SW480 (cell line): ENCODE measurements at places on chromosomes 4 and X.

DNA sequence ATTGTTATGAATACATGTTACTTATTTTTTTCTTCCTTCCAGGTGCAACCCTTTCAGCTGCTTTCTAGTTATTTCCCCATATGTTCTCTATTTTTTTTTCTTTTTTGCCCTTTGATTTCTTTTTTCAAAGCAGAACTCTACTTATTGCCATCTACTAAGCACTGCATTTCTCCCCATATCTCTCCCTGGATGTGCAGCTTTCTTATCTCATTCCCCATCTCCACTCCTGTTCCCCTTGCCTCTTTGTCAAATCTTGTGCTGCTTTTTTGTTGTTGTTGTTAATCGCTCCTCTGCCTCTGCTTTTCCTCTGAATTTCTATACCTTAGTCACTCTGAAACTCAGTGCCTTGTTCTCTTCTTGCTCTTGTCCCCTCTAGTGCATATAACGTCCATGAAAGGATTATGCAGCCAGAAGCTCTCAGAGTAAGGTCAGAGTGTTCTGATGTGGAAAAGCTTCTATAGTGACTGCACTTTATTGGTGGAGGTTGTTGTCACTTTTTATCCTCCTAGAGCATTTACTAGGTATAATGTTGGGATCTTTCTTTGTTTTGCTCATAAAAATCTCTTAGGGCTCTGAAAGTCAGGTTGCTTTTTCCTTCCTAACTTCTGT lies 51.1 kb upstream of the JADE1 start:
- DNase-seq = no peak

DNA sequence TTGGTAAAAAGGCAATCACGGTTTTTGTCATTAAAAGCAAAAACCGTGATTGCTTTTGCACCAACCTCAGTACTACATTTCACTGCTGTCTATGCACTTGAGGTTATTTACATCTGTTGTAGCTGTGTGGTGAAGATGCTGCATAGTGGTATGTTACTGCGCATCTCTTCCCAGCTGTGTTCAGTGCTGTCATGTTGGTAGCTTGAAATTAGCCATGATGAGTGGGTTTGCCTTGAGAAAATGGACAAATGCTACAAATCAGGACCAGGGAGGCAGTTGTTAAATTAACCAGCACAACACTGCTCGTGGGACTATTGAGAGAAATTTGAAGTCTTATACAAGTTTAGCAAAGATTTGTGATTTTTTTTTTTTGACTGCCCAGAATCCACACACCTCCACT lies 2.2 kb upstream of the SMIM43 start:
- no peak for DNase-seq

- no peak for DNase-seq
These were observed 837.4 kb downstream of the ADGRL3 start for GRCh38 chr4:62037571-62037970.

GRCh38 chr4:83114576-83114975 lies at the start of gene PLAC8:
Gene PLAC8 (minus strand): TSS chr4:83114729. CDS start chr4:83107921, 6,808 bp downstream.
- DNase-seq = no peak

- no peak for DNase-seq
These were observed 24.8 kb downstream of the HOPX start for GRCh38 chr4:56656346-56656643.

DNA sequence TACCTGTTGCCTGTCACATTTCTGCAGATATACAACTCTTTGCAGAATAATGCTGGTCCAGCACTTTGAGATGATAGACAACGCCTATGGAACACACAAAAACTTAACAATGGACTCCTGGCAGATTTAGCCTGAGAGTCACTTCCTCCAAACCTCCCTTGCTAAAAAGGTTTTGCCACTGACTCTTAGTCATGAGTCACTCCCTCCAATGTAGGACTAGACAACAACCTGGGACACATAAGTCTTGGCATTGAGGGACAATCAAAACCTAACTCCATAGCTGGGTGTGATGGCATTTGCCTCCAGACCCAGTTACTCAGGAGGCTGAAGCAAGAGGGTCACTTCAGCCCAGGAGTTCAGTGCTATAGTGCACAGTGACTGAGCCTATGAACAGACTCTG lies 22.0 kb upstream of the EIF4E start:
- no peak for DNase-seq

DNA sequence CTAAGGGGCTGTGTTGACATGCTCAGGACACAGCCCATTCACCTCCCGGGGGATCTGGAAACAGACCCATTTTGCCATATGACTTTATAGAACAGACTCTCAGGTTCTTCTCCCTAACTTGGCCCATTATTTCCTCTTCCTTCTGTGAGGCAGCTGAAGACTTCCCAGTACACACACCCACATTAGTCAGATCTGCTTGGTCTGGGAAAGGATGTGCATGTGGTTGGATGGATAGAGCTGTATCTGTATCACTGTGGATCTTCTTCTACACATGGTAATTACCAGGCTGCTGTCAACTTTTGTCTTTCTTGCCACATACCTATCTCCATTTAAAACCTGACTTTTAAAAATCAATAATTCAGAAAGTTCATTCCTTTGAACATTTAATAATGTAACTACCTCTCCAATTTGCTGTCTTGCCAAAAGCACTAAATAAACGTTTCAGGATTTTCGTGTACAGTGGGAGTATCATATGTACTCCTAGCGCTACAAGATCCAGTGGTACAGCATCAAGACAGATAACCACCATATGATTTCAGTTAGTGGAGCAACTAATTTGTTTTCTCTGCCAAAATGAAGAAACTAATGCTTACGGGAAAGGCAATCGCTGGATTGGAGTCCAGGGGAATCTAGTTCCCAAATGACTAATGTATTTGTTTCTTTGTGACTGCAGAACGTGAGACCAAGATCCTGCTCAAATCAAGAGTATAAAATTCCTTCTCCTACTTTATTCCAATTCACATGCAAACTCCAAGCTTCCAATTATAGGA lies 134.1 kb upstream of the MAP3K15 start:
- DNase-seq = no peak

DNA sequence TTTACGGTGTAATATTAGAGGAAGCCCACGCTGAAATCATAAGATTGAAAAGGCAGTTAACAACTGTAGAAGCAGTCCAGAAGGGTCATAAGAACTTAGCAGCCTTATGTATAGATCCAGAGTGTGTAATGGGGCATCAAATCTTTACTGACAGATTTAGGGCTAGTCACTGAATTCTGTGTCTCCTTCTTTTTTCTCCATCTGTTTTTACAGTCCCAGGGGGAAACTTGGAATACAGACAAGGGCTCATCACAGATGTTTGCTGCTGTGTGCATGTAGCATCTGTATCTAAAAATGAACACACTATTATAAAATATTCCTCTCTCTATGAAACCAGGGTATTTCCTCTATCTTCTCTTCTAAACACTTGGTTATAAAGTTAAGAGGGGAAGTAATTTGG lies 43.9 kb downstream of the CYSLTR1 start:
- DNase-seq = no peak

GRCh38 chrX:119488749-119489148 lies 20.5 kb downstream of the SLC25A5 start:
- peak; percentile 60 for DNase-seq

- DNase-seq = no peak
These were observed 107.4 kb downstream of the DDIT4L start for GRCh38 chr4:100082852-100083251.
